ENCODE measurements at places on chromosomes 16 and 17.

- no peak for DNase-seq
These were observed 599 bp downstream of the TOP3A start for GRCh38 chr17:18314059-18314730.

GRCh38 chr16:25699069-25699468 lies 7.3 kb downstream of the HS3ST4 start:
- DNase-seq: no peak

GRCh38 chr17:45396496-45397205 lies 36.0 kb downstream of the ARHGAP27 start:
- no peak for DNase-seq

DNA sequence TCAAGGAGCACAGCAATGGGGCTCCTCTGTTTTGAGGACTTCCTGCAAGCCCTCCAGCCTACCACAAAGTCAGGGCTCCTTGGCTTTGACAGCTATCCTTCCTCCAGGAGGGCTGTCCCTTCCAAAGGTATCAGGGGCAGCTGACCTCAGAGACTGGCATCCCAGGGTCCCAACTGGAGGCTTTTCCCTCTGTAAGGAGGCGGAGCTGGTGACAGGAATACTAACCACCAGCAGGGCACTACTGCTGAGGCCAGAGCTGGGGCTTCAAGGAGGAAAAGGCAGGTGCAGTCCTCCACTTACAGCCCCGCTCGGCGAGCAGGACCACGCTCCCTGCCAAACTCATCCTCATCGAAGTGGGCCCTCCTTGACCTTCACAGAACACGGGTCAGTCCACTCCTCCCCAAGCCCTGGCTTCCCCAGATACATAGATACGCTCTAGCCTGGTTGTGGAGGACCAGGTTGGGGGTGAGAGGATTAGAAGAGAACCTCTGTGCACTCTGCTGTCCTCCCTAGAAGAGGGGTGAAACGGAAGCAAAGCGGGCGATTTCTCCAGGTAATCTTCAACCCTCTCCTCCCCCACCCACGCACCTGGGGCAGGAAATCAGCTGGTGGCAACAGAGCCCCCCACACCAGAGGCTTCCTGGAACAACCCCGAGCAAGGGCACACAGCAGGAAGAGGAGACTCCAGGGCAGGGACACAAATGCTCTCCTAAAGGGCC lies 20.5 kb downstream of the ST3GAL2 start:
- DNase-seq: no peak
